HuH-7.5 (cell line): ENCODE measurements at places on chromosomes 7 and 10.

DNA sequence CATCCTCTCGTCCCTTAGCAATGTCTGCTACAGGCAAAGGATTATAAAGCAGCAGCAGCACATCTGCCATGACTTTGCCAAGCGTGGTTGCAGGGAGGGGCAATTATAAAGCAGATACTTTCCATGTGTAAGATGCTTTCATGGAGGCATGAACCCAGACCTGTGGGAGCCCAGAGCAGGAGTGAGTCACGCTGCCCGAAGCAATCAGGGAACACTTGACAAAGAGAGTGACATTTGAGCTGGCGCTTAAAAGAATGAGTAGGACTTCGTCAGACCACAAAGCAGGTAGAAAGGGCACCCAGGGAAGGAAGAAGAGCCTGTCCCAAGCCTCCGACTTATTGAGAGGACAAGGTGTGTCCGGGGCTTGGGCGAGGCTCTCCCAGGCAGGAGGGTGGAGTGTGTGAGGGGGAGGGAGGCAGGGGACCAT is 147.2 kb downstream of the MYOF start:
- DNase-seq: no peak

- no peak for DNase-seq
Observed at GRCh38 chr7:88401009-88401623, 94.4 kb upstream of the STEAP4 start.

DNA sequence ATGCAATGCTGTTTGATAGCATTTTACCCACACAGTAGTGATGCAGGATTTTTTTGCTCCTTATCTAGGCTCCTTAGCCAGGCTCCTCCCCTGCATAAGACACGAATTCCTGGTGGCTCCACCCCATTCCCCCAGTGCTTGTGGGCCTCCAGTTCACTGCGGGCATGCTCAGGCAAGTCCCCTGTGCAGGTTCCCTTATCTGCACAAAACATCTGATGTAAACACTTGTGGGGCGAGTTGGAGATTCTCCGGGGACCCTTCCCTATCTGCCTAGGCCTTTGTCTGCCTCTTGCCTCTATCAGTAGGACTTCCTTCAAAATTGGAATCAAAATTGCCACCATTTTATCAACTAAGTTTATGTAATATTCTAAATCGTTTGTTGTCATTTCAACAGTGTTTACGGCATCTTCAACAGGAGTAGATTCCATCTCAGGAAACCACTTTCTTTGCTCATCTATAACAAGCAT is 5.4 kb upstream of the STK17A start:
- no peak for DNase-seq

DNA sequence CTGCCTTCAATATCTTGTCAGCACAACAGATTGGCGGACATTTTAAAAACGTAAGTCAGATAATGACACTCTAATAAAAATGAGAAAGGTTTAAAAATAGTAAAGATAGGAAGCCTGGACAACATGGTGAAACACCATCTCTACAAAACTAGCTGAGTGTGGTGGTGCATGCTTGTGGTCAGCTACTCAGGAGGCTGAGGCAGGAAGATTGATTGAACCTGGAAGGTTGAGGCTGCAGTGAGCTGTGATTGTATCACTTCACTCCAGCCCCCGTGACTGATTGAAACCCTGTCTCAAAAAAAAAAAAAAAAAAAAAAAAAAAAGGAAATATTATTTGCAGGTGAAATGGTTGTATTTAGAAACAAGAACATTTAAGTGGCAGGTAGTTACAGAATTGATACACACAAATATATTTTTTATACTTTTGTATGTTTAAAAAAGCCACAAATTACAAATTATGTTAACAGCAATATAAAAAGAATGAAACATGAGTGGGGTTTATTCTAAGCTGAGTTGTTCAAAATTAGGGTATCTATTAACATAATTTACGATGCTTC is 141.9 kb downstream of the ADK start:
- no peak for DNase-seq

- DNase-seq: no peak
Observed at GRCh38 chr7:77484785-77485184, 52.3 kb upstream of the PTPN12 start.

GRCh38 chr10:125149036-125149679 is 11.2 kb downstream of the CTBP2 start:
- DNase-seq: no peak

DNA sequence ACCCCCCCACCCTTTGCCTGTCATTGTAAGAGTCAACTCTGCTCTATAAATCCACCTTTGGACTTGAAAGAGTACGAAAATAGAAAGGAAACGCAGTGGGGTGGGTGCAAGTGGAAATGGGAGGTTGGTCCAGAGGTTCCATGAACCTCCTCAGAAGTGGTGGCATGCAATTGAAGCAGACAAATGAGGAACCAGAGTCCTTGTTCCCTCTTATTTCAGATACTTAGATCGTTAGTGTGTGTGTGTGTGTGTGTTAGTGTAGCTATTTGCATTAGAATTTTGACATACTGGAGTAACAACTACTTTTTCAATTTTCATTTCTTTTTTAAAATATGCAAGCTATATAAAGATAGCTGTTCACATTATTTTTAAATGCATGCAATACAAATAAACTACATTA is 18.1 kb upstream of the TFAM start:
- DNase-seq: no peak

DNA sequence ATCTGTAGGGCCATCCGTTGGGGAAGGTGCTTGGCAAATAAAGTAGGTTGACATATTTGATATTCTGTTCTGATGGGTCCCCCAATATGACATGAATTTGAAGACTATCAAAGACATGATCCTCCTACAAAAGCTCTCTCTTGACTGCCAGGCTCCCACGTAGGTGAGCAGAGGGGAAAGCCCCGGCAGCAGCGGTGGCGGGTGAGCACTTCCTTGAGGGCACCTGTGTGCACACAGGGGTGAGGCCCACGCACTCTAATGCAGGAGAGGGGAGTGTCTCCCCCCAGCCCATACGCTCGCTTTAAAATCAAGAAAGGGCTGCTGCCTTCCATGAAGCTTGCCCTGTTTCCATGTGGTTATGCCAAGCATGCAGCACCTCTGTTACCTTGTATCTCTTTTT is 100.4 kb downstream of the TAX1BP1 start:
- no peak for DNase-seq

GRCh38 chr7:96248405-96248804 is 73.5 kb downstream of the SLC25A13 start:
- no peak for DNase-seq
